ENCODE measurements at places on chromosomes 7 and 10.

- peak; percentile 42 for DNase-seq
Observed at GRCh38 chr7:81469869-81470723, 299.8 kb downstream of the HGF start.

DNA sequence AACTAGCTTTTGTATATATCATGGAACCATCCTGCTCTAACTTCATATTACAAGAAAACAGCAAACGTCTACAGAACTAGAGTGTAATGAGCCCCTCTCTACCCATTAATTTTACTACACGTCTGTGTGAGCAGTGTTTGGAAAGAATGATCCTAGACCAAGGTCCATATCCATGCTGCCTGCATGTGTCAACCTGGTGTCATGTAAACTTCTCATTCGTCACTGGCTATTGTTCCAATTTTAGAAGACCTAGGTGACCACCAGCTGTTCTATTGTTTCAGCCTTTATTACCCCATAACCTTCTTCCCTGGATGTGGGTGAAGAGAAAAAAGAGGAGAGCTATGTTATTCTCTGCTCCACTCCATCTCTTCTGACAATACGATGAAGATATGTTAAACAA is 77.1 kb downstream of the CREM start:
- DNase-seq: no peak

GRCh38 chr7:111841596-111842205 is 279.4 kb upstream of the IMMP2L start:
- DNase-seq: peak; percentile 79

DNA sequence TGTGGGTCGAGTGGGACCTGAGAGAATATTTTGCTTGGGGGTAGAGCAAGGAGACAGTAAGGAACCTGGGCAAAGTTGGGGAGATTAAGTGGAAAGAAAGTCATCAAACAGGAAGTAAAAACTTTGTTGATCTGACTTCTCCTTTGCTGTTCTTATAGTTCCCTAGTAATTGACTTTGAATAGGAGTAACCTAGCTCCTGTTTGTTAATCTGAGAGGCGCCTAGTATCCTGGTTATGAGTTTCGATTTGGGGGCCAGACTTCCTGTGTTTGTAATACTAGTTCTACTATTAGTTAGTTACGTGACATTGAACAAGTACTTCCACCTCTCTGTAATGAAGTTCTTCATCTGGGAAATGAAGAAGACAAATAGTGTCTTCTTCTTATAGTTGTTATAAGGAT is 99.1 kb downstream of the ZNF365 start:
- no peak for DNase-seq

- no peak for DNase-seq
Observed at GRCh38 chr7:41319581-41319980, 383.3 kb downstream of the INHBA start.
